ENCODE measurements at places on chromosomes 11 and 22.
A peak's percentile ranks its signal among the peaks of the same experiment; 100 is the strongest.

- DNase-seq, result no peak
Measured at GRCh38 chr11:86769219-86769618, 31.1 kb upstream of the PRSS23 start.

DNA sequence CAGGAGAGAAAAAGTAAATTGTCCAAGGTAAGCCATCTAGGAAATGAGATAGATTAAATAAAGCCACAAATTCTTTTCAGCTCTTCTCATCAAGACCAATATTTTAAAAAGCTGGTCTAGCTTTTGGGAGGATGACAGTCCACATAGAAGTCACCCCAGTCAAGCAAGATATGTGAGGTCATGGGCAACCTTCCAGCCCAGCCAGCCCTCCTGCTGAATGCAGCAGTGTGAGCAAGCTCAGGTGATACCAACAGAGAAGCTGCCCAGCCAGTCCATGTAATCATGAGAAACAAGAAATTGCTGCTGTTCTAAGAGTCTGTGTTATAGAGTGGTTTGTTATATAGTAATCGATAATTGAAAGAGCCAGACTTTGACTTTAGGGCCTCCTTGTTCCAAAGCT, 28.7 kb downstream of the KCNE3 start:
- no peak for DNase-seq

GRCh38 chr11:112553205-112553731, 292.6 kb upstream of the PLET1 start:
- DNase-seq, result no peak

DNA sequence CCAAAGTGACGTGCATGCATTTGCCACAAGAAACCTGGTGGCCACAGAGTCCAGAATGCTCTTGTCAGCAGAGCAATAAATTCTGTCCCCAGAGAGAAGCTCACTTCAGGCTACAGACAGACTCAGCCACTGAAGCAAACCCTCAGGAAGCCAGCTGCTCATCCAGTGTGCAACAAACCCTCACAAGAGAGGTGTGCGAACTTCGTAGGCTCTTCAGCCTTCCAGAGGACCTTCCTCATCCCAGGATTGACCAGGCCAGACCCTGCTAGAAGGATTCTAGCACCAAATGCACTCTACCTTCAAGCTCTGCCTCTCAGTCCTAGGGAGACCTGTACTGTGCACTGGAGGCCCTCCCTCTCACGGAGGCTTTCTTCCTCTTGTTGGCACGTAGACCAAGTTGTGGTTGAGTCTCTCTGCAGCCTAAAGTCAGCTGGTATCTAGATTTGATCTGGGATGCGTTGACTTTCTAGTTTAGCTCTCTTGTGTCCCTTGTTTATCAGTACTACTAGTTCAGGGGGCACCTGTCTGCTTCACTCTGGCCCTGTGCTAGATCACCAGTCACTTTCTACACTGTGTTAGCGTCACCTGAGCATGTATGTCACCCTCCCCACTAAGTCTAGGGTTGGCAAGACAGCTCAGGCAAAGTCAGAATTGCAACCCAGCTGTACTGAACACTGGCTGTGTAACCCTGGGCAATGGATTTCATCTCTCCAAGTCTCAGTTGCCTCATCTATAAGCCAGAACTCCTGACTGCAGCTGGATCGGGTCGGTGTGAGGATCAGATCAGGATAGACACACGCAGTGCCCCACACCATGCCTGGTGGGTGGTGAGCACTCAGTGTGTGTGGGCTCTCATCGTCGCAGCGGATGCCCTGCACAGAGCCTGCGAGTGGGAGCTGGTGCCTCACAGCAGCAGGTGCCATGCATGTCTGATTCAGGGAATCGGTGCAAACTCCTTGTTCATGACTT, 22.1 kb upstream of the TMPRSS13 start:
- DNase-seq, result no peak

GRCh38 chr22:50171319-50171964, 911 bp downstream of the PANX2 start:
- no peak for DNase-seq

DNA sequence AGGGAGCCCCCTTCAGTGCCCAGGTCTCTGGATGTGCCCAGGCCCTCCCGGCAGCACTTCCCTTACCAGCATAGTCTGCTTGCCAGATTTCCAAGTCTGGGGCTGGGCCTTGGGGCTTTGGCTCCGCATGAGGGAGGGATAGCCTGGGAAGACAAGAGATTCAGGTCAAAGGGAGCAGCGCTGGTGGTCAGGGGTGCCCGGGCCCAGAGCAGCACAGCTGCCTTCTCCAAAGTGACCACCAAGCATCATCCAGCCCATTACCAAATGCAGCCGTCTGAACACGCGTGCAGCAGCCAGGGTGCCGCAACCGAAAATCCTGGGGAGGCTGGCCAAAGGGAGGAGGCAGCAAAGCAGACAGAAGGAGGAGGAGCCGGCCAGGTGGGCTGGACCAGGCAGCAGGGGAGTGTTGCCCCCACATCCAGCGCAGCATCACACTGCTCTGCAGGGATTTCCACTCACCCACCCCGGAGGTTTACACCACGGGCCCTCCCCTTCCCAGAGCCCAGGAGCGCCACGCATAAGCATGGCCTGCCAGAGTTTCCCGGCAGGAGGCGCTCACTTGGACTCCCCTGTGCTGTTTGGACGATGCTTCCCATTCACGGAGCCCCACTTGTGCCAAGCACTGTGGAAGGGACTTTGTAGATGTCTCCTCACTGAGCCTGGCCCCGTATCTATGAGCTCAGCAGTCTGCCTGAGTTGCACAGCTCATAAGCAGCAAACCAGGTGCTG, 22.5 kb downstream of the TRIM29 start:
- no peak for DNase-seq

DNA sequence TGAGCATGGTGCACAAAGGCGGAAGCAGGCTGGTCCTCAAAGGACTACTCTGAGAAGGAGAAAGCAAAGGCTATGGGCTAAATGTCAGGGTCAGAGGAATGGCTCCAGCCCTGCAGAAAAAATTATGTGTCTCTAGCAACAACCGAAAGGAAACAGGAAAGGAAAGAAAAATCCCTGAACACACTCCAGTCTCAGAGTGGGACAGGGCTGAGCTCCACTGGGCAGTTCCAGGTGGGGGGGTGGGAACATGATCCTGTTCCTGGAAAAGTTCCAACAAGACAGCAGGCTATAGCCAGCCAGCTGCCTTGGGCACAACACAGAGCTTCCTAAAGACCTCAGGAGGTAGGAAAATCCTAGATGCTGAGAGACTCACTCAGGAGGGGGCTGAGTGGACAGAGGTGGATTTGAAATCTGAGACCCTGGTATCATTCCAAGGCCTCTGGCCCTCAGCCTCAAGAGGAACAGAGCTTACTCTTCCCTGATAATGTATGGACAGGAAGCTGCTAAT, 1088.2 kb downstream of the TBC1D22A start:
- DNase-seq, result no peak

- DNase-seq, result no peak
Measured at GRCh38 chr11:2929531-2929949, 320 bp upstream of the PHLDA2 start.

DNA sequence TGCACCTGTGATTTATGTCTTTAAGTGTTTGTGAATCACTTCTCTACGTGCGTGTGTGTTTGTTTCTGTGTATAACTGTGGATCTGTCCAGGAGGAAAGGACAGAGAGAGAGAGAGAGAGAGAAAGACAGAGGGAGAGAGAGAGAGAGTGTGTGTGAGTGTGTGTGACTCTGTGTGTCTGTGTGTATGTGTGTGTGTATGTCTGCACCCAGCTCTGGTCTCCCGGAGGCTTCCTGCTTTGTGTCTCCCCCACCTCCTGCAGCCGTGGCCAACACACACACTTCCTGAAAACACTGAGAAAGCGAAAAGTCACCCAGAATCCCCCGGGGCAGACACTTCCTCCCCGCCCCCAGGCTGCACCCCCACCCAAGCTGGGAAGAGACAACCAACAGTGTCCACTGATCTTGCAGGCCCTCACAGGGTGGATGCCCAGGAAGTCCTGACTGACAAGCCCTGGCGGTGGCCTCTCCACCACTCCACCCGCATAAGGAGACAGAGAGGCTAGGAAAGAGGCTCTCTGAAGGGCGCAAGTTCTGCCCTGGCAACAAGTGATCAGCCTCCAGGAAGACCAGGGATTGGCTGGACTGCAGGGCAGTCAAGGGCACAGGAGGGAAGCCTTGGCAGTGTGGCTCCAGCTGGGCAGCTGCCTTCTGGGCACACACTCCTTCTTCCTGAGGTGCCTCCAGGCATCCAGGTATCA, 30.0 kb downstream of the ARAP1 start:
- DNase-seq, result peak; percentile 94

DNA sequence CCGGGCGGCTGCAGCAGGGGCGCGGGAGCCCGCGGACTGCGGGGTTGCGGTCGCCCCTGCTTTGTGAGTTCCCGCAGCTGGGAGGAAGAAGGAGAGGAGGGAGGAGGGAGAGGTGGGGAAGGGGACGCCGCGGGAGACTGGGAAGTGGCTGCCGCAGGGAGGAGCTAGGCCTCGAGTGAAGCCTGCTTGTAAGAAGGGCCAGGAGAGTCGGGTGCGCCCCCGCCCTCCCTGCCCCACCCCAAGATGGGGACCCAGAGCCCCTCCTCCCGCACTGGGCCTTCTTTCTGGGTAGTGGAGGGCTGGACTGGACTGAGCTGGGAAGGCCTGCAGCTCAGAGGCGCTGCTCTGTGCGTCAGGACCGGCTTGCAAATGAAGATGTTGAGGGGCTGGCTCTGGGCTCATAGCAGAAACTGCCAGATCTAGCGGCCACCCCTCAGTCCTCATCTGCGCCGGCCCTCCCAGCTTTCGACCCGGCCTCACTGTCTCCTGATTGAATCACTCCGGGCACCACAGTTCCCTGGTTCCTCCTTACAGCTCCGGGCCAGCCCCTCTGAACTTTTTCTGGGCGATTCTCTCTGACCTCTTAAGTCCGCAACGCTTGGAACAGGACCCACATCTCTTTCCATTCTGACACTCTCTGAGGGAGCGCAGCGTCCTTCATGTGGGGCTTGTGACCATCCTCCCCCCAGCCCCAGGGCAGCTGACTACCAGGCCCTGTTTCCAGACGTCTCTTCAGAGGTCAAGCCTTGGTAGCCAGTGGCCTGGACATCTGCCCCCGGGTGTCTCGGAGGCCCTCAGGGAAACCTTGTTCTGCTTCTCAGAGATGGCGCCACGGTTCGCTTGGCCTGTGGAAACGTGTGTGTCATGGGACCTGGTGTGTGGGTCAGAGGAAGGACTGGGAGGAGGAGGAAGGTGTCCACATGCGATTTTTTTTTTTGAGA, 21.9 kb downstream of the SERPINH1 start:
- DNase-seq, result peak; percentile 68

- DNase-seq, result no peak
Measured at GRCh38 chr11:45229401-45230020, 56.6 kb downstream of the SYT13 start.

DNA sequence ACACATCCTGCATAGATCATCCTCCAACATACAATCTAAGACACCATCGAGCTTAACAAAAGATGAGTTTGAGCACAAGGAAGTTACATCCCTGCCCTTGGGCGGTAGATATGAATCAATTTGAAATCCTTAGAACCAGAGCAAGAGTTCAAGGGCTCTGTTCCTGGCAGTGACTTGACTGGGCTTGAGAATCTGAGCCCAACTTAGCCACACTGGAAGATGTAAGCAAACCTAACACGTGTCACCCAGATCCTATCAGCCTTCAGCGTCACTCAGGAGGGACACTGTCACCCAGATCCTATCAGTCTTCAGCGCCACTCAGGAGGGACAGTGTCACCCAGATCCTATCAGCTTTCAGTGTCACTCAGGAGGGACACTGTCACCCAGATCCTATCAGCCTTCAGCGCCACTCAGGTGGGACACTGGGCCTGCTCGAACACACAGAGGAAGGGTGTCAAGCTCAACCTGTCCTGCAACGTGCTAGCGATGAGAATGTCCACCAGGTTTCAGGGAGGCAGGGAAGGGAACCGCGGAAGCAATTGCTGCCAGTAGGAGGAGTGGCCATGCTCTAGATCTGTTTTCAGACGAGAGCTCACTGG, 32.8 kb upstream of the CTSD start:
- no peak for DNase-seq

- peak; percentile 19 for DNase-seq
Measured at GRCh38 chr11:70191495-70192140, 11.5 kb upstream of the FADD start.

DNA sequence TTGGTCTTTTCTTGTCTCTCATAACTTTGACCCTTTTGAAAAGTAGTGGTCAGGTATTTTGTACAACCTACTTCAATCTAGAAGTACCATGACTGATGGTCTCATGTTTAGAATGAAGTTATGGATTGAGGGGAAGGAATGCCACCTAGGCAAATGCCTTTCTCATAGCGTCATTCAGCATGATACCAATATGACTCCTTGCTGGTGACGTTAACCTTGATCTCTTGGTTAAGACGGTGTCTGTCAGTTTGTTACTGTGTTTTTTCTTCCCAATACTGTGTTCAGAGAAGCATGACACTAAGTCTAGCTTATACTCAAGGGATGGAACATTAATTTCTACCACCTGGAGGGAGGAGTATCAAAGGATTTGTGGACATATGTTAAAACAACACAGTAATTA, 130.9 kb downstream of the KIF18A start:
- no peak for DNase-seq

DNA sequence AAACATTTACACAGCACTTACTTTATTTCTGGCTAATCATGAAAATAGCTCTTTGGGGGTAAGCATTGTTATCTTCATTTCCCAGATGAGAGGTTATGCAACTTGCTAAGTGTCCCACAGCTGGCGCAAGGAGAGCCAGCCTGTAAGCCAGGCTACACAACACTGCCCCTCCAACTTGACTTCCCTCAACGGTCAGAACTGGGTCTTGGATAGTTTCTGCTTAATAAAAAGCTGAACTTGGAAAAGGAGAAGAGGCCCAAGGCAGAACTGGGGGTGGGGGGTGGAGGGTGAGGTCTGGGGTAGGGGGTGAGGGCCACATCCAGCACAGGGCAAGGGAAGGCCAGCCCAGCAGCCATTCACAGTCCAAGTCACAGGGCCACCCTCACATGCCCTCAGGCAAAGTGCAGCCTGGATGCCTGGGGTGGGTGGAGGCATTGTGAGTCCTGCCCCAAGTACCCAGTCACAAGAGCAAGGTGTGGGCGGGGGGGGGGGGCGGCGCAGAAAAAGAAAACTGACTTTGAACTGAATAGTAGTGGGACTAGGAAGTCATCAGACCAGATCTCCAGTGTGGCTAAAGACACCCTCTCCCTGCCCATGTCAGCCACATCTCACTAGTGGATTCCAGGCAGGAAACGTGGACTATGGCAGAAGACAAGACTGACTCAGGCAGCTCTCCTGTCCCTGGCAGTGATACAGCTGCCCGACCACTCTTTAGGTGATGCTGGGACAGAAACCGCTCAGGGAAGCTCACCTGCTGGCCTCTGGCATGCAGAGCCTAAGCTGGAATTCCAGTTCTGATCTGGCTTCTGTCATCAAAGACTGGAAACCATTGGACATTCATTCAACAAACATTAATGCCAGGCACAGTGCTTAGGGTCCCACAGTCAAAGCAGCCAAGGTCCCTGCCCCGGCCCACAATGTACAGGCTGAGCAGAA, 52.4 kb downstream of the PACSIN2 start:
- DNase-seq, result no peak

GRCh38 chr11:122653916-122654585, 1.5 kb upstream of the UBASH3B start:
- DNase-seq, result peak; percentile 19

DNA sequence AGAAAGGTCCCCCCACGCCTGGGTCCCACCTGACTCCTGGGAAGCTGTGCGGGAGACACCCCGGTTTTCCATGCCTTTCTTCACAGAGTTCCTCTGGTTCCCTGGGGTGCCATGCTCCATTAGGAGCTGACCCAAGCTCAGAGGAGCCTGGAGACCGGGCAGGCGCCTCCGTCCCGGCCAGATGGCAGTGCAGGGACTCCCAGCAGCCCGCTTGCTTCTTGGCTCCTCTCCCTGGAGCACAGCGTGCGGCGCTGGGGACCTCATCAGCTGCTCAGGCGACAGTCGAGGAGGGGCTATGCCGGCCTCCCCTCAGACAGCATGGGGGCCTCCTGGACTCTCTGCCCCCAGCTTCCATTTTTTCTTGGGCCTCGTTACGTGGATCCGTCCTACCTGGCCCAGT, 13.1 kb upstream of the TTLL12 start:
- no peak for DNase-seq
